NCI-H446 (cell line): ENCODE measurements at places on chromosomes 3 and 15.

DNA sequence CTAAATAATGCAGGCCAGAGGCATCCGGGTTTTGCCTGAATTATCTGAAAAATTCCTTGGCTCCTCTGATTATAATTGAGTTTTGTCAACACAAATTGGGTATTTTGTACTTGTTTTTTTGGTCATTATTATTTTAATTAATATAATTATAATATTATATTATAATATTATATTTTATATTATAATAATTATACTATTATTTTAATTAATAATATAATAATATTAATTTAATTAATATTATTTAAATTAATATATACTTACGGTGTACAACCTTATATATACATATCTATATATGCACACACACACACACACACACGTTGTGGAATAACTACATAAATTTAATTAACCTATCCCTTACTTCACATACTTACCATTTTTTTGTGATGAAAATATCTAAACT is 73.5 kb downstream of the RYR3 start:
- DNase-seq = no peak

- no peak for DNase-seq
These were observed 52.8 kb downstream of the STAG1 start for GRCh38 chr3:136699271-136699828.

- no peak for DNase-seq
These were observed 427.9 kb upstream of the BCHE start for GRCh38 chr3:166265153-166265552.

DNA sequence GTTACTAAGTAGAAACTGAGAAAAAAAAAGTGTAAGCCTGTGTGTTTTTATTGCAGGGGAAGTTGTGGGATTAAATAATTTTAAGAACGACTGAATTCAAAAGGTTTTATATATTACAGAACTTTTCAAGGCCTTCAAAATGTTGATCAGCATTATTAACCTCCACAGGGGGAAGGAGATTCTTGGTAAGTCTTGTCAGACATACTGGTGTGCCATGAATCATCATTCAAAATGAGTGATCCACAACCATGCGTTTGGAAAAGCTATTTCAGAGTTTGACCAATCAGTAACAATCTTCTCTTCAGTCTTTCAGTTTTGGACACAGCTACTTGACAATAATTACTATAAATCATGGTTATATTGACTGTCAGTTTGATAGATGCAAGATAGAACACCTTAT is 70.2 kb downstream of the ADAMTS9 start:
- DNase-seq = no peak

DNA sequence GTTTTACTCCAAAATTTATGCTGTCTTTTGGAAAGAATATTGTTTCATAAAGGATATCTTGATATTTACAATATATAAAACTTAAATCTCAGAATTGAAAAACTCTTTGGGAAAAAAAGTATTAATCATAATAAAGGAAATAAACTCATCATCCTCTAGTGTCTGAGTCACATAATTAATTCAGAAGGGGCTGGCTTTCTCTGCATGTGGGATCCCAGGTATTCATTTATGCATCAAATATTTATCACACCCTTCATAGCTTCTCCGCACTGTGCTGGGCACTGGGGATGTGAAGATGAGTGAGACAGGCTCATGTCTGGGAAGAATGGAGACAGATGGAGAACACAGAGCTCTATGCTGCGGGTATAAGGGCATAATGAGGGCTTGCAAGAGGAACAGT is 65.6 kb downstream of the CCNL1 start:
- no peak for DNase-seq

GRCh38 chr15:72168131-72168807 is 29.3 kb downstream of the GRAMD2A start:
- DNase-seq = no peak

- no peak for DNase-seq
These were observed 46.0 kb downstream of the GALK2 start for GRCh38 chr15:49215768-49216739.

GRCh38 chr3:144032531-144033239 is 61.1 kb downstream of the DIPK2A start:
- DNase-seq = no peak

DNA sequence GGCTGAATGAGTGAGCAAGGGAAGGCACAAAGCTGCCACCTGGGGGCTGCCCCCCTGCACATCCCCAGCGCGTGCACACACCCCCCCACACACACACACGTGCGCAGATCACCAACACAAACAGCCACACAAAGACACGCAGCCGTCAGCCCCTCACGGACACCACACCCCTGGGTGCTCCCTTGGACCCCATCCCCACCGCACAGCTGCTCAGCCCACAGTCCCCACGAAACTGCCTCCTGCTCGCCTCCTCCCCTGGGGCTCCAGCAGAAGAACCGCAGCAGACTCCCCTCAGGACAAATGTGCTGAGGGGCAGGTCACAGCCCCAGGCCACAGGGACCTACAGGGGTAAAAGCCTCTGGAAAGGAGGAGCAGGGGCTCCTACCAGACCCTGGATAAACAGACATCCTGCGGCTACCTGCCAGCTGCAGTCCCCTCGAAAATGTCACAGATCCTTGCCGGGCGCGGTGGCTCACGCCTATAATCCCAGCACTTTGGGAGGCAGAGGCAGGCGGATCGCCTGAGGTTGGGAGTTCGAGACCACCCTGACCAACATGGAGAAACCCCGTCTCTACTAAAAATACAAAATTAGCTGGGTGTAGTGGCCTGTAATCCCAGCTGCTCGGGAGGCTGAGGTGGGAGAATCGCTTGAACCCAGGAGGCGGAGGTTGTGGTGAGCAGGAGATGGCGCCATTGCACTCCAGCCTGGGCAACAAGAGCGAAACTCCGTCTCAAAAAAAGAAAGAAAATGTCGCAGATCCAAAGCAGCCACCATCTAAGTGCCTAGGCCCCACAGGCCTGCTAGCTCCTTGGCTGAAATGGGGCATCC is 6.5 kb downstream of the TWF2 start:
- DNase-seq = no peak

- no peak for DNase-seq
These were observed 26.9 kb upstream of the CACNA2D2 start for GRCh38 chr3:50530001-50530970.

DNA sequence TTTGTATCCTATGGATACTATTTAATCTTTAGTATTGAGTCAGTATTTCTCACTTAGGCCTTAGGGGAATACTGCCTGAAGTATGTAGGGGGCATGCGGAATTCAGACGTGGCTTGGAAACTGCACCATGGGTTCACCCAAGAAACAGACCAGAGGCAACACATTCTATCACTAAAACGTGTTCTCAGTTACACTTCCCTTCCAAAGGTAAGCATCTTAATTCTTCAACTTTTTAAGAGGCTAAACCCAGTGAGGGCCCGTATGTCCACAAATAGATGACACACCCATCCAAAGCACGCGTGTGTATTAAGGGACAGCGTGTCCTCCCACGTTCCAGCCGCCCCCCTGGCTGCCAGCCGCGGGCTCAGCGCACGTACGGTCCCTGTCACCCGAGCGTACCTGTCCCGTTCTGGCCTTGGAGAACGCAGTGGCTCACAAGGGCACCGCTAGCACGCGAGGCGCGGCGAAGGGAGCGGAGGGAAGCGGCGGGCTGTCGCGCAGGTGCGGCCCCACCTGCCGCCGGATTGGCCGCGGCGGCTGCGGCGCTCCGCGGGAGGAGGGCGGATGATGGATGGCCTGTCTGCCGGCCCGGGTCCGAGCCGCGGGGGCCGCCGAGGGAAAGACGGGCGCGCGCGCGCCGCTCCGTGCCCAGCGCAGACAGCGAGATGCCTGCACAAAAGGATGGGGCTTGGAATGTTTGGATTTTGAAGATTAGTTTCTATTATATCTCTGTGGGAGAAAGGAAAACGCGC is 1003.9 kb upstream of the NR2F2 start:
- DNase-seq = no peak

DNA sequence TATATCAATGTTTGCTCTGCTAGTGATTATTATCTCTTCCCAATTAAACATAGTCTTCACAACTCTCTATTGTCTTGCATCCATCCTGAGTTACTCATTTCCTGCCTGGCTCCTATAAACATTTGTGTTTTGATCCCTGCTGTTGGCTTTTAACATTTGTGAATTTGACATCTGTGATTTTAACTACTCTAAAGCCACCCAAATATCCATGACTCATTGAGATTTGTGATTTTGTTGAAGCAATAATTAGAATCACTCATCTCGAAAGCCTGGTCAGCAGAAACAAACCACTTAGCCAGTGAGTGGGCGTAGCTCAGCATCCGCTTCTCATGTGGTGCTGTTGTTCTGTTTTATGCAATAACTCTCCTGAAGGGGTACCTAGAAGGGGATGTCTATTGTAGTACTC is 174.3 kb upstream of the ZBTB20 start:
- peak; percentile 30 for DNase-seq

- no peak for DNase-seq
These were observed 20.4 kb downstream of the ZNF662 start for GRCh38 chr3:42926310-42926709.

- no peak for DNase-seq
These were observed 145.4 kb downstream of the KLHL25 start for GRCh38 chr15:85649372-85649771.

DNA sequence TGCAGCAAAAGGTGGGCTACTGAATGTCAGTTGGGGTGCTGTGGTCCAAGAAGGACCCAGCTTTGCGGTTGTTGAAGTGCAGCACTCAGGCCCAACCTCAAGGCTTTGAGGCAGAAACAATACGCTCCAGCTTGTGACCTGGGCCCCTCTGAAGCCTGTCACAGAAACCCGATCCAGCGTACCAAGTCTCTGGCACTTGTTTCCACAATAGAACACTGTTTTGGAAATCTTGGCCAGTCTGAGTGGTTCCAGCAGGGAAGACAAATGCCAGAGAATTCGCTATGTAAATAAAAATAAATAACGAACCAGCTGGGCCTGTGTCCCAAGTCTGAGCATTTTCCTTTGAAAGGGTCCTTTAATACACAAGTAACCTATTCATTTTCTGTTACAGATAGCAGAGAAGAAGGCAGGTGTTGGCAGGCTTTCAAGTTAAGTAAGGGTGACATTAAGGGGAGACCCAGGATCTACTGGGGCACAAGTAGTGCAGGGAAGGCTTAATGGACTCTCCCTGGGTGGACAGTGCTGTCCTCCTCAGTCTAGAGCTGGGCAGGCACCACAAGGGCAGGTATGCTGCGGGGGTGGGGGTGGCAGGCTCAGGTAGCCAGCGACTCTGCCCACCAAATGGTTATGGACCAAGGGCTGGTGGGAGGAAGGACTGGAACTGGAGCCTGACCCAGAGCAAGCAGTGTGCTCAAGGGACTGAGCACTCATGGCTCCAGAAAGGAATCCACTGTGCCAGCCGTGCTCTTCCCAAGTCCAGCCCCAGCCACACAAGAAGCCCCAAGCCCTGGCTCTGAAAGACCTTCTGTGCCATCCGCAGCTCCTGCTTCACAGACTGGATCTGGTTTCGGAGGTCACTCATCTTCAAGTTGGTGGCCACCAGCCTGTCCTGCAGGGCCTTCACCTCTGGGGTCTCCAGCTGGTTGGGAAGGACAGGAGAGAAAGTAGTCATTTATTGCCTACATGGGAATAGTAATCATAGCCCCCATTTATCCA is 26.3 kb downstream of the CCDC13 start:
- peak; percentile 51 for DNase-seq

GRCh38 chr15:84872009-84872910 is 12.2 kb upstream of the SLC28A1 start:
- no peak for DNase-seq

DNA sequence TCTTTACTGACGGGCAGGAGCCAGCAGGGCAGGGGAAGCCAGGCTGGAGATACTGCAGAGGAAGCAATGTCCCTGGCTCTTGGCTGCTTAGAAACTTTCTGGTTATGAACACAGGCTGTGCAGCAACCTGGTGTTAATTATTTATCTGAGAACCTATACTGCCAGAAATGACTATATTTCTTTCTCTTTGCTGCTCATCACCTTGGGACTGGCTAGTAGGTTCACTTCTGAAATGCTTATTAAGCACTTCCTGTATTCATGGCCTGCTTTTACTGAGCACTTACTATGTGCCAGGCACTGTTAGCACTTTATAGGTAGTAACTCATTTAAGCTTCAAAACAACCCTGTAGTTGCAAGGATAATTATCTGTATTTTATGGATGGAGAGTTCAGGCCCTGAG is 57.6 kb downstream of the RAB11A start:
- DNase-seq = no peak

DNA sequence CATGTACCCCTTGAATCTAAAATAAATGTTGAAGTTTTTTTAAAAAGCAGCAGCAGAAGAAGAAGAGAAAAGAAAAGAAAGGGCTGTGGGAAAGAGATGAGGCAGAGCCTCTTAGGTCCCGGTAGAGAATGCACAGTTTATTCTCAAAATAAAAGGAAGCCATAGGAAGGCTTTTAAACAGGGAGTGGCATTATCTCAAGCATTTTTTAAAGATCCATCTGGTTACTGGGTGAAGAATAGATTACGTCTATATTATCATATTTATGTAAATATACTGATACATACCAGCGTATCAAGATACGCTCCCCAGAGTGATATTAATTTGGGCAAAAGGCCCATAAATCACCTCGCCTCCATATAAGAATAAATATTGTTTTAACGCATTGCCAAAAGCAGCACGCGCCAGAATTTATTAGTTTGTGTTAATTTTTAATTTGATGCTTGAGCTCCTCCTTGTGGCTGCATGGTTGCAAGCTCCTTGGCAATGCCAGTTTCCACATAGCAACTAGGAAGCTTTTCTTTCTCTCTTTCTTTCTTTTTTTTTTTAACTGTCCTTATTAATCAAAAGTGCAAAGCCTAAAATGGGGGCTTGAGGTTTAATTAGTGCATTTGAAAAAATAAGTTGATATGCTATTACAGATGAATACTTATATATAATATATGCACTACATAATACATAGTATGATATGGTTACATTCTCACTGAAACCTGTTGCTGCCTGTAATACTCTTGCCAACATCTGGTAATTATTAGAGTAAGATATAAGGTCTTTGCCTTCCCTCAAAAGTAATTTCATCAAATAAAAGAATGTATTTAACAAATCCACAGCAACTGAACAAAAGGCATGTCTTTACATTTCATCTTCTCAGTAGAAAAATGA is 242.8 kb upstream of the UBE2E2 start:
- peak; percentile 49 for DNase-seq

DNA sequence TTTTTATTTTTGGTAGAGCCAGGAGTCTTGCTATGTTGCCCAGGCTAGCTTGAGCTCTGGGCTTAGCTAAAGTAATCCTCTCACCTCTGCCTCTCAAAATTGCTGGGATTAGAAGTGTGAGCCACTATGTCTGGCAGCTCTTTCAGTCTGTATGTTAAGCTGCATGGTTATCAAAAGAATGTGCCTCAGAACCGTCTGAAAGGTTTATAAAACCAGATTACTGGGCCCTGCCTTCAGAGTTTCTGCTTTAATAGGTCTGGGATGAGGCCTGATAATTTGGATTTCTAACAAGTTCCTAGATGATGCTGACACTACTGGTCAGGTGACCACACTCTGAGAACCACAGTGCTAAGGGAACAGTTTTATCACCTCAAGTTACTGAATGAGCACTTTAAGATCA is 34.6 kb downstream of the SENP5 start:
- DNase-seq = no peak

- no peak for DNase-seq
These were observed 676.2 kb downstream of the NAALADL2 start for GRCh38 chr3:175535351-175535750.
